ENCODE measurements at places on chromosomes 2 and 18. TPM values are rescaled to one million over a fixed set of nuclear protein-coding genes. Genes with fewer than 3 reads are reported as not detected.

DNA sequence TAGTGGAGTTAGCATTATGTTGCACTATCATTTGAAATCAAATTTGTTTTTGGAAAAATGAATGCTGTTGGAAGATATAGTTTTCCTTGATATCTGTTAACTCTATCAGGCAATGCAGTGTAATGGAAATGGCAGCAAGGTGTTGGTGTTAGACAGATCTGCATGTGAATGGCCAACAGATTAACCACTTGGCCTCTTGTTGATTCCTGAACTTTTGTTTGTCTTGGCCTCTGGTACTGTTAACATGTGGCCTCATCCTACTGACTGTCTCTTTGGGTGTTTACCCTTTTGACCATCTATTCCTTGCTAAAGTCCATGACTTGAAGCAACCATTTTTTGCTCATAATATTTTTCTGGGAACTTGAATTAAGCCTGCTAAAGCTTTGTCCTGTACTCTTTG lies 110.2 kb upstream of the CDH2 start:
- DNase-seq, result no peak

DNA sequence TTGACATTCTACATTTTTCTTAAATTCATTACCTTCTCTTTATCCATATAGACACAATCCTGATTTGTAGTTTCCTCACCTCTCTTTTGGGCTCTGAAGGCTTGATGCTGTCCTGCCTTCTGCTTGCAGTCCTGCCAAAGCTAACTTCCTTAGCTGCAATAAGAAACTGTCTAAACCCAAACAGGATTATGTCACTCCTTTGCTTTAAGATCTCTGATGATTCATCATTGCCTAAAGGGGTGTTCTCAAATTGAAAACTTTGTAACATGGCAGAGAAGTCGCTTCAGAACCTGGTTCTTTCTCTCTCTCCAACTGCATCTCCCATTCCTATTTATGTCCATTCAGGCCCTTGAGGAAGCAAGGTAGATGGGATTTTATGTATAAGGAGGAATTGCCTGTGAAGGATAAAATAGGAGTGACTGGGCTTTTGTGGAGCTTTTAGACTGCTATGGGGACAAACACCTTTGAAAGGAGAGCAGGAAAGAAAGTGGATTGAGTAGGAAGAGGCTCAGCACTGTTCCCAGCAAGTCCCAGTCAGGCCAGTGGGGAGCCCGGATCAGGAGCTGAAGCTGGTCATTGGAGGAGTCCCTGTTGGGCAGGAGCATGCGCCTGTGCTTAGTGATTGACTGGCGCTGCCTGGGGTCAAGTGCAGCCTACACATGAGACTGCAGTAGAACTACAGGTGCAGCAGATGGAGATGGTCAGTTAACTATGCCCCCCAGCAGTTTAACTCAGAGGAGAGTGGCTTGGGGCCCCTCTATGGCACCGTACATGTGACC lies 390.6 kb downstream of the CTNNA2 start:
- DNase-seq, result no peak

- DNase-seq, result no peak
Observed at GRCh38 chr2:55954306-55955035, 30.9 kb upstream of the EFEMP1 start.

DNA sequence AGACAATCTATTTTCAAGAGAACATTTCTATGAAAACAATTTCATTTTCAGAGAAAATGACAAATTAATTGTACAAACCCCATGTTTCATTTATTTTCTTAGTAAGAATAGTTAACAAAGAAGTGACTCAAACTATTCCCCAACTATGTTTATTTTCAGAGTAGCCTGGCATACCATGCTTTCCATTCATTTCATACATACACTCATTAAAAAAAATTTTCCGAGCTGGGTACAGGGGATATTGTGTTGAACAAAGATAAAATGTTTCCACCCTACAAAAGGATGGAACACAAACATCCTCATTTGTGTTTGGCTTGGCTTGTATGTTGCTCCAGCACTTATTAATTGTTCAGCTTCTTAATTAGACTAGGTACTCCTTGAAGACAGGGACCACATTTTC lies 331.4 kb downstream of the EXOC6B start:
- DNase-seq, result no peak

- DNase-seq, result no peak
Observed at GRCh38 chr2:15931319-15931890, 8.9 kb upstream of the MYCN start.

GRCh38 chr2:208072250-208072892 lies 47.0 kb upstream of the PLEKHM3 start:
- no peak for DNase-seq

- no peak for DNase-seq
Observed at GRCh38 chr2:238233625-238234024, 6.2 kb downstream of the HES6 start.

- no peak for DNase-seq
Observed at GRCh38 chr2:240574386-240575100, 6.3 kb downstream of the RNPEPL1 start.

DNA sequence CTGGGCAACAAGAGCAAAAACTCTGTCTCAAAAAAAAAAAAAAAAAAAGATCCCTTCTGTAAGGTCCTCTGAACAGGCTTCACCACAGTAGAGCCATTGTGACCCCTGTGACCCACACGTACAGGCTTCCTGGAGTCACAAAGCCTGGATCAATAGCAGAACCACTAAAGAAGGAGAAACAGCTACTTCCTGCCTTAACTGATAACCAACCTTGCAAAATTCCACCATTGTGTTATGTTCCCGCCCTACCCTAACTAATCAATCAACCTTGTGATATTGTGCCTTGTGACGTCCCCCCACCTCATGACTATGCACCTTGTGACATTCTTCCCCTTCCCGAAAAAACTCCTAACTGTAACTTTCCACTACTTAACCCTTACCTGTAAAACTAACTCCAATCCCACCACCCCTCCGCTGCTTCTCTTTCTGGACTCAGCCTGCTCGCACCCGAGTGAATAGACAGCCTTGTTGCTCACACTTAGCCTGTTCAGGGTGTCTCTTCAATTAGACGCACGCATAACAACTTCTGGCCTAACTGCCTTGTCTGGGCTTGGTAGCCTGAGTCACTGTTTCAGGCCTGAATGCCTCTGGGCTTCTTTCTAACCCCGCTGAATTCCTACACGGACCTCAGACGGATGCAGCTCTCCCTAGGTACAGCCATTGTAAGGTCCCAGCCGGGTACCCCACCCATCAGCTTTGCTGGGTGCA lies 13.9 kb downstream of the SCYGR8 start:
- no peak for DNase-seq

- no peak for DNase-seq
Observed at GRCh38 chr2:216949700-216950413, 90.0 kb upstream of the TNP1 start.

- DNase-seq, result no peak
Observed at GRCh38 chr2:18110222-18110621, 231.8 kb downstream of the KCNS3 start.

DNA sequence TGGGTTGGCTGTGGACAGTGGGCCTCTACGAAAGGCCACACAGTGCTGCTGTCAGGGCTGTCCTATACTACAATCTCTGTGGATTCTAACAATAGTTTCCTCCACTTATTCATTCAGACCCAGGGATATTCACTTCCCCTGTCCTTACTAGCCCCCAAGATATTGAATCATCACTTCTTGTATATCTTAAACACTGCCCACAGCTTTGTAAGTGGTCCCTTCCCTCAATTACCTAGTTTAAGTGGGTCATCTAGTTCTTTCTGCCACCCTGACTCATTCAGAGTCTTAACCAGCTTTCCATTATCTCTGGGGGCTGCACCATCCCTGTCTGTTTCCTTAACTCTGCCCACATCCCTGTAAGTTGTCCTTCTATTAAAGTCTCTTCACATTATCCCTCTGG lies 69.2 kb downstream of the CD28 start:
- no peak for DNase-seq

DNA sequence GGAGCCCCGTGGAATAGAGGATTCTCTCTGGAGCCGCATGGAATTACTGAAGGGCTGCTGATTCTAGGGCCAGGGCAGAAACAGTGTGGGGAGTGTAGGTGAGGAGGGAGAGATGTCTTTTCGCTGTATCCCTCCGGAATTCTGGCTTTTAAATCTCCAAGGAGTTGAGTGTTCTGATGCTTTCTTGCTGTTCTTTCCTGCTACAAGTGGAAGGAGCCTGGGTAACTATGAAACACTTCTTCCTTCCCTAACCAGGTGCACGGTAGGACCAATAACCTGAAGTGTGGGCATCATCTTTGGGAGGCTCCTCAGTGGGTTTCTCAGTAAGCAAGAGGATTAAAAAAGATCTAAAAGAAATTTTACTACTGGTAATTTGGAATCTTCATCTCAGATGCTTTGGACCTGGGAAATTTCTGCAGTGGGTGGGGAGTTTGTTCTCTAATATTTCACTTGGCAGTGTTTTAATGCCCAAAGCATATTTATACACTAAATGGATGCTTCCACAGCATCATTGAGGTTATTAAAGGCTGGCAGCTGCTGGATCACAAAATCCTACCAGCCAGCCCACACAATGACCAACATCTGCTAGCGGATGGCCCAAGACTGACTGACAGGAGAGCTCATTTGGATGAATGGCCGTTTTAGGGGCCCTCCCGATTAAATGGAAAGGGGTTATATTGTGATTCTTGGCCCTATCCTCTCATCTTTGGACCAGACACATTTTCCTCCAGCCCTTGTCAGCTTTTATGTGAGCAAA lies 2.1 kb downstream of the EML6 start:
- no peak for DNase-seq

DNA sequence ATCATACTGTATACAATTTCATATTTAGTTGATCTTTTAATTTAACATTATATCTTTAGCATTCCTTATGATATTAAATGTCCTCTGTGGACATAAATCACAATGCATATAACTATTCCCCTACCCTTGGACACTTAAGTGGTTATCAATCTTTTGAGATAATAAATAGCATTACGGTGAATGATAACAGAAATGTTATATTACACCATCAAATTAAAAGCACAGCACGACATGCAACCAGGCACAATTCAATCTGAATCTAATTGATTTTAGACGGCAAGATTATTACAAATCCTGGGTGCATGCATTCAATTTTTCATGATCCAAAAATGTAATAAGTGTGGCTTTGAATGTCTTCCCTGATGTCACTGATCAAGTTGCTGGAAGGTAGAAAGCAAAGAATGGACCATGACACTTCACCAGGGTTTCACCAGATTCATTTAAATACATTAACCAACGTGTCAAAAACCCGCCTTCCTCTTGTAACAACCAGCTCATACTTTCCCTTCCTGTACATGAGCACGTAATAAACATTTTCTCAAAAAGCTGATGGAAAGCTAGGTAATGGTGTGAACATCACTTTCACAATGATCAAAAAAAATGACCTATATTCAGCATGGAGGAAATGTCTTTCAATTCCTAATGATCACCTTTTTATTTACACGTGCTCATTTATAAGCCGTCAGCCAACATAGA lies 513.7 kb upstream of the ID2 start:
- no peak for DNase-seq

GRCh38 chr2:136086253-136087016 lies 31.5 kb downstream of the CXCR4 start:
- DNase-seq, result no peak

DNA sequence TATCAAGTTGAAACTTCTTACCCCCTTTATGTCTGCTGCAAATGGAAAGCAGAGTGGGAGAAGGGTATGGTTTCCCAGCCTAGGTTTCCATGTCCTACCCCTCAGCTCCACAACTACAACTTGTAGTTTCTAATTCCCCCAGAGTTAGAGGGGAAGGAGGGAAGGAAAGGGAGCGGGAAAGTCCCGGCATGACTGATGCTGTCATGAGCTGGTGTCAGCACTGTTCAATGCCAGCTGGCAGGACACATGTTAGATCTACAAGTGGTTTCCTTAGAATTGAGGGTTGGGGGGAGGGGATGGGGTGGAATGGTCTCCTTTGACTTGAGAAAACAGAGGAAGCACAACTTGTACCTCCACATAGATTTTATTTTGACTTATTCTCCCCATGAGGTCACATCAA lies 194.0 kb downstream of the MBD2 start:
- DNase-seq, result no peak

DUSP2 gene
- total RNA-seq, result 118 TPM

RNF125 gene
- 3.1 TPM for total RNA-seq

CLEC4F gene
- not detected for total RNA-seq

TEKT4 gene
- total RNA-seq, result not detected

ITGA6 gene
- total RNA-seq, result 0.42 TPM

MATN3 gene
- not detected for total RNA-seq

RAX gene
- total RNA-seq, result not detected

REG3G gene
- total RNA-seq, result not detected

SOCS6 gene
- 1.6 TPM for total RNA-seq

All from activated B cell treated with CpG ODN at 0.5 μM for 24 hours (primary cell).